Stimulated activated CD8-positive, alpha-beta memory T cell treated with anti-CD3 and anti-CD28 coated beads, Interleukin-7, amount 100 ng/mL, for 1 hour (primary cell): ENCODE measurements at places on chromosomes 3 and 15.

- DNase-seq, result no peak
Observed at GRCh38 chr3:53380306-53380705, 33.0 kb upstream of the DCP1A start.

DNA sequence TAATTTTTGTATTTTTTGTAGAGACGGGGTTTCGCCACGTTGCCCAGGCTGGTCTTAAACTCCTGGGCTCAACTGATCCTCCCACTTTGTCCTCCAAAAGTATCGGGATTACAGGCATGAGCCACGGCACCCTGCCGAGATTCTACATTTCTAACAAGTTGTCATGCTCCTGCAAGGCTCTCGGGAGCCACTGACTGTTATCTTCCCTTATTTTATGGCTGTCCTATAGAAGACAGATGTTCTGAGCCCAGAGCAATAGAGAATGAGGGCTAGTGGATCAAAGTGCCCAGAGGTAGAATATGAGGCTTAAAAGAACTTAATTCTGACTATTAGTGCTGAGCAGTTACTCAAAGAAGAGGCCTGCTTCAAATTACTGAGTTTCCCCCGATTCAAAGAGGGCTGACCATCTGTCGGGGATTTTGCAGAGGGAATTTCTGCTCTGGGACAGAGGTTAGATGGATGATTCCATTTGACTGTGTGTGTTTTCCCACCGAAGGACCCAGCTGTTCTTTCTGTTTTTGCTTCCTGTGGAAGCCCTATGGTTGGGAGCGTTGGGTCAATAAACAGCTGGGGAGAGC is 39.5 kb downstream of the ITPR1 start:
- DNase-seq, result no peak

DNA sequence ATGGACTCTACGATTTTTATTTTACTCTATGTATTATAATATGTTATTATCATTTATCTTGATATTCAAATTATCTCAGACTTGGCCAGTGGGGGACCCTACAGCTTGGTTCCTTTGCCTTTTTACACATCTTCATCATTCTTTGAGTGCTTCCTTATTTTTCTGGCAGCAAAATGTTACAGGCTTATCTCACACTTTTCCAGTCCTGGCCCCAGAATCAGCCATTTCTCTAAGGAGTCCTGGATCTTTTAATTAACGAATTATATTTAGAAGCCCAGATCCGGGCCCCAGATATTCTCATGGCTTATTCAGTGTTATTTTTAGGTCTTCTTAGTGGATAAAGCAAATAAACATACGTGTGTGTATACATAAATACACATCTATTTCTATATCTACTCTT is 32.8 kb upstream of the MELTF start:
- DNase-seq, result no peak

DNA sequence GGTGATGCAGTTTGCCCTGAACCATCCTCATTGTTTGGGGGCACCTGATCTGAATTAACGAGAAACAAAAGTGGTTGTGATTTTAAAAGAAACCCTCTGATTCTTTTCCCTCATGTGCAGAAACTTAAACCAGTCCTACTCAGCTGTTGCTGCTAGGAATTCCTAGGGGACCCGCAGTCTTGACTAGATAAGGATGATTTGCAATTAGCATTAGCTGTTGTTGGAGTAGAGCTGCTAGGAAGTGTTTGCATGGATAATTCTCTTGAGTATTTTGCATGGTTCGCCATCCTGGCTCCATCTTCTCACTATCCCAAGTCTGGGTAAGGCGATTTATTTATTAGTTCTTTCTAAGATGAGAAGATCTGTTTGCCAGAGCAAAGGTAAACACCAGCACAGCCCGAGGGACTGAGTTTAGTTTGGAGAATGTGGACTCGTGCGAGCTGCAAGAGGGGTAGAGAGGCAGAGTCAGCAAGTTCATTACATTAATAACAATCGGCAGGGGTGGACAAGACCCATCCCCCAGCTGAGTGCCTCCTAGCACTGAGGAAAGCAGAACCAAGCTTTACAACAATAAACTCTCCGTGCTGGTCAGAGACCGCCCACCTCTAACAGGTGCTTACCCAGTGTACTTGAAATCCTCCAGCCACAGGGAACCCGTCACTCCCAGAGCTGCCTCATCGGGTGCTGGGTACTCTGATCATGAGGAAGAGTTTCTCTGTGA is 4.1 kb downstream of the FGD5 start:
- DNase-seq, result no peak

DNA sequence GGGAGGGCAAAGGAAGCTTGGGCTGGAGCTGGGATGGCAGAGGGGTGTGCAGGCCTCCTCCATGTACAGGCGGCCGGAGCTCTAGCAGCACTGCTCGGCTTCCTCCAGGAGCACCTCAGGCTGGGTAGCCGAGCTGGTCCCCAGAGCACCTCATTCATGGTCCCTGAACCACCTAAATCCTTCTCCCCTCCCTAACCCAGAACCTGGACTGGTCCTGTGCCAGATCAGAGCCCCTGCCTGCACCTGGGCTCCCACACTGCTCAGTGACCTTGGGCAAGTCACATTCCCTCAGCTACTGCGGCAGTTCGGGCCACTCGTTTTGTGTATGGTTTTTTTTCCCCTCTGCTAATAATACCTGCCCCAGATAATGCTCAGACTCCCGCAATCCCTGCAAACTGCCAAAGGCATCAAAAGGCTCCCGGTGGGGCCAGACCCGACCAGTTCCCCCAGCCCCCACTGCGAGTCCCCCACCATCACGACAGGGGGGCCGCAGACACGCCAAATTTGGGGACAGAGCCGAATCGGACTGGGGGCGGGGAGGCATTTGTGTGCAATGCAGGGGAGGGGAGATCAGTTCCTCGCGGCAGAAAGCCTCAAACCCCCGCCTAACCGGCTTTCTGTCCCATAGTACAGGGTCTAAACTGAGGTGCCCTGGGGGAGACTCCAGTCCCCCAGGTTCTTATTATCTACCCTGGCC is 1.3 kb downstream of the SEMA7A start:
- DNase-seq, result no peak

- DNase-seq, result no peak
Observed at GRCh38 chr3:105409364-105409763, 42.7 kb downstream of the ALCAM start.

DNA sequence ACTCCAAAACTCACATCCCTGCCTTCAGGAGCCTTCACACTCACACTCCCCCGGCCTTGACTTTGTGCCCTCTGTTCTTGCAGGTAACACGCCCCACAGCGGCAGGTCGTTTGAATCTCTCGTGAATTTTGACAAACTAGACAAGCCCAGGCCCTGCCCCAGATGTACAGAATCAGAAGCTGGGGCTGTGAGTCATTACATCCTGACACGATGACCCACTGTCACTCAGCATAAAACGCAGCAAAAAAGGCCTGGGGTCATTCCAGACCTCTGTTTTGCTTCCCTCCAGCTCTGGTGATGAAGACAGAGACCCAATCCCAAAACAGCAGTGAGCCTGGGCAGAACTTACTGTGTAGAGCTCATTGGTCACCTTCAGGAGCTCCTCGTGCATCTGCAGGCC is 116.4 kb upstream of the RAD18 start:
- DNase-seq, result no peak

GRCh38 chr3:37992271-37993066 is 1.9 kb downstream of the VILL start:
- no peak for DNase-seq

- no peak for DNase-seq
Observed at GRCh38 chr3:37032961-37033360, 39.6 kb downstream of the MLH1 start.

GRCh38 chr15:39631357-39631756 is 50.5 kb downstream of the THBS1 start:
- DNase-seq, result no peak

DNA sequence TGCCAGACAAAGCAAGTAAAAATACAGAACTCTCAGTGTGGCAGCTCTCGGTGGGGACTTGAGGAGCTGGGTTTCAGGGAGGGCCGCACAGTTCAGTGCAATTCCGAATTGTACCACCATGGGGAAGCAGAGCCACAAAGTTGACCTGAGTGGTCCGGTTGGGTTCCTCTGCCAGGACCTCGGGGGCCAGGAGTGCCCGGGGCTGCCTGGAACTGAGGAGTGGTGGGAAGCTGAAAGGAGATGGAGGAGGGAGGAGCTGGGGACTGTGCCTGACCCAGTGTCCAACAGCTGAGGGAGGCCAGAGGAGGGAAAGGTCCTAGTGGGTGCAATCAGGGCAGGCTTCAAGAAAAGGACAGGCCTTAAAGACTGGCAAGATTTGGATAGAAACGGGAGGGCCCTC is 32.2 kb upstream of the TRH start:
- DNase-seq, result no peak

DNA sequence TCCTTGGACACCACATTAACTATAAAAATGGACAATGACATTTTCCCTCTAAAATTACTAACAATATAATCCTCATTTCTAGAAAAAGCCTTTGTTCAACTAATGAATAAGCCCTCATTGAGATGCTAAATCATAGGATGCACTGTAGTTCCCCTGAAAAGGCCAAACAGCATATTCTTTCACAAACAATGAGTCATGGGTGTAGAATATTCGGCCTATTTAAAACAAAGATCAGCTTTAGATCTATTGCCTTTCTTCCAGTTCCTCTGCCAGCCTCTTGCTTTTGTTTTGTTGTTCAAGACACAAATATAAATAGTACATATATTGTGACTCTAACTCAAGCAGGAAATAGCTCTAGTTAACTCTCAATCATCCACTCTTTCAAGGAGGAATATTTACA is 82.5 kb downstream of the ADAM10 start:
- DNase-seq, result no peak

GRCh38 chr3:20056725-20057611 is 16.7 kb downstream of the KAT2B start:
- no peak for DNase-seq

- no peak for DNase-seq
Observed at GRCh38 chr15:89576417-89576773, 1.1 kb downstream of the TICRR start.

DNA sequence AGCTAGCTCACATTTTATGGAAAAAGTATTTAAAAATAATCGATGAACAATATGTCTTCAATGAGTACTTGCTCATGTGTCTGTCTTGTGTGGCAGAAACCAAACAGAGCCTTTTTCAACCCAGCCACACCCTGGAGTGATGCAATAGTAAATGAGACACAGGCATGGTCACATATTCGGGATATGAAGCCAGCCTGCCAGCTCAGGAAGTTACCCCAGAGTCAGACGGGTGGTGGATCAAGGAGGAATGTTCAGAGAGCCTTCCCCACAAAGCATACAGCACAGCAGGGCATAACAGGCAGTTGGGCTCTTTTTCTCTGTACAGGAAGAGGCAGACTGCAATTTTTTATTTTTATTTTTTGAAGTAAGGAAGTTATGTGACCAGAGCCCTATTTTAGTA is 27.3 kb downstream of the LARP6 start:
- DNase-seq, result no peak

DNA sequence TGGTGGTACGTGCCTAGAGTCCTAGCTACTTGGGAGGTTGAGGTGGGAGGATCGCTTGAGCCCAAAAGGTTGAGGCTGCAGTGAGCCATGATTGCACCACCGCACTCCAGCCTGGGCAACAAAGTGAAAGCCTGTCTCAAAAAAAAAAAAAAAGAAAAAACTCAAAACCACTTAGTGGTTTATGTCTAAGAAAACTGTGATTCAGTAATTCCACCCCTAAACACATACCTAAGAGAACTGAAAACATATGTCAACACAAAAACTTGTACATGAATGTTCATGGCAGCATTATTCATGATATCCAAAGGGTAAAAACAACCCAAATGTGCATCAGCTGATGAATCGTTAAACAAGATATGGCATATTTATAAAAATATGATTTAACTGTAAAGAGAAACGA is 14.3 kb downstream of the SPG21 start:
- DNase-seq, result no peak

DNA sequence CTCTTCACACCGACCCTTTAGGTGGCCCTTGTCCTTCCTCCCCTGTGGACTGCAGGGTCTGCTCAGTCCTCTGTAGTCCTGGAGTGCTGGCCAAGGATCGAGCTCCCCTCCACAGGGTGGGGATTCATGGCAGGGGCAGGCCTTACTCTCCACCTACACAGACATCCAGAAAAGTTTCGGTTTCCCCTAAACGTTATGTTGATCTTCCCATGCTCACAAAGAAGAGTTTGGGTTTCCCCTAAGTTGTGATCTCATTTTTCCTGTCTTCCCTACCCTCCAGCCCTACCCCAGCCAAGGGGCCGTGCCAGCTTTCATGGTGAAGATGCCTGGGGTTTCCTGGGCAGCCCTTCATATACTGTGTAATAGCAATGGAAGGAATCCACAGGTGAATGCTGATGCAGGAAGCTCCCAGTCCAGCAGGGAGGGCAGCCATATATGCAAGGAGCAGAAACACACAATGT is 10.3 kb downstream of the STOML1 start:
- no peak for DNase-seq

- DNase-seq, result no peak
Observed at GRCh38 chr15:93141371-93141794, 52.4 kb upstream of the RGMA start.

DNA sequence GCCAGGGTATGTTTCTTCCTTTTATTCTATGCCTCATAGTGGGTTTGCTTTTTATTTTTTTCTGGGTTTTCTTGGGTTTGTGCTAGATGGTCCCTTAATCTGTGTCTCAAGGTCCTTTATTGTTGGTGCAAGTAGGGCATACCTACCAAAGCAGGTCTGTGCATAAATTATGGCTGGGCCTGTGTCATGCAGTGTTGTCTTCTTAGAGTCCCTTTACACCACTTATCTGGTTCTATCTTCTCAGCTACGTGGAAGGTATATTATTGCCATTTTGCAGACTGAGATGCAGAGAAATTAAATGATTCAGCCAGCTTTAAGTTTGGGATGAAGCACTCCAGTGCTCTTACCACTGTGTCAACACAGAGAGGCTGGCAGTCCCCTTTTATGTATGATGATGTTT is 293.5 kb upstream of the SOX2 start:
- no peak for DNase-seq

DNA sequence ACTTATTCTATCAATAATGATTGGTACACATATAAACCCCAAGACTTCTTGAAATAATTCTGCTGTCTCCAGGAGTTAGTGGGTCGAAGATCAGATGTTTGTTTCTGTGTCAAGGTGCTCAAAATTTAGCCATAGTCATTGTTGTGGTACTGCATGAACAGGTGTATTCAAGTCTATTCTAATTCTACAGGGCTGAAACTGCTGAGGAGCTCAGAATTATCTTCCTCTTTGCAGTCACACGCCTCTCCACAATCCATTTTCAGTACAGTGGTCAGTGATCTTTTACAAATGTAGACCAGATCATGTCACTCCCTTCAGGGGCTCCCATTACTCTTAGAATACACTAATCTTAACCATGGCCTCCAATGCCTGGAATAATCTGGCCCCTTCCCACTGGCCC is 527.5 kb downstream of the NTRK3 start:
- no peak for DNase-seq

- no peak for DNase-seq
Observed at GRCh38 chr3:72449551-72449950, 398.7 kb downstream of the SHQ1 start.

DNA sequence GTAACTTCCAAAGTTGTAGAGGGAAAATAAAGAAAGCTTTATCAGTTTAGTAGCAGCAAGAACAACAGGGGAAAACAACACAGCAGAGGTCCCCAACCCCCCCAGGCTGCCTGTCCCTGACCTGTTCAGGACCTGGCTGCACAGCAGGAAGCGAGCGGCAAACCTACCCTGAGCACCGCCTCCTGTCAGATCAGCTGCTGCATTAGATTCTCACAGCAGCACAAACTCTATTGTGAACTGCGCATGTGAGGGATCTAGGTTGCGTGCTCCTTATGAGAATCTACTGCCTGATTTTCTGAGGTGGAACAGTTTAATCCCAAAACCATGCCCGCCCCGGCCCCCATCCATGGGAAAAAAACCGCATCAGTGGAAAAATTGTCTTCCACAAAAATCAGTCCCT is 40.3 kb downstream of the USP50 start:
- DNase-seq, result no peak
